ENCODE measurements at places on chromosomes 5 and 9. TPM values are rescaled to one million over a fixed set of nuclear protein-coding genes. Genes with fewer than 3 reads are reported as not detected.

The SHISAL2B gene
- polyA plus RNA-seq: not detected

The NUP188 gene
- 20.3 TPM for polyA plus RNA-seq

The TBC1D13 gene
- 22.5 TPM for polyA plus RNA-seq

GRCh38 chr5:6218116-6218515 lies 160.2 kb downstream of the MED10 start:
- DNase-seq: no peak

GRCh38 chr5:181171782-181172181 lies 24.4 kb downstream of the OR2V2 start:
- no peak for DNase-seq

GRCh38 chr5:39608024-39608423 lies 183.2 kb upstream of the DAB2 start:
- no peak for DNase-seq

GRCh38 chr5:4156889-4157288 lies 561.3 kb downstream of the IRX1 start:
- DNase-seq: no peak

DNA sequence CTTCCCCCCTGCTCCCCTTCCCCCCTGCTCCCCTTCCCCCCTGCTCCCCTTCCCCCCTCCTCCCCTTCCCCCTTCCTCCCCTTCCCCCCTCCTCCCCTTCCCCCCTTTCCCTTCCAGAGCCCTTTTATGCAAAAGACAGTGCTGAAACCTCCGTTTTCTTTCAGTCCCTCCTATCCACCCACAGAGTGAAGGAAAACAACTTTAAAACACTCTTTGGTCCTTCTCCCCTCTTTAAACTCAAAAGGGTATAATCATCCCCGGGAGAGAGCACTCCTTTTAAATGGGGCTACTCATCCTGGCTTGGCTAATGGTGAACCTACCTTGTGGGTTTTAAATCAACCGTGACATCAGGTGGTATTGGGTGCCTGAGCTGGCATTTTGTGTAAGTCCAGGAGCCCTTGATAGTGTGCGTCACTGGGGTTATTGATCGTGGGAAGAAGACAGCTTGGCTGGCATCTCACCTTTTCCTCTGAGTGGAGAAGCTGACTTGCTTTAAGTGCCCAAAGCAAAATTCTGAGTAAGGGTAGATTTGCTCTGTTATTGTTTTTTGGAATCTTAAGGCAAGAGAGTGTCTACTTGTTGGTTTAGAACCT lies 2.7 kb downstream of the LARP1 start:
- DNase-seq: no peak

DNA sequence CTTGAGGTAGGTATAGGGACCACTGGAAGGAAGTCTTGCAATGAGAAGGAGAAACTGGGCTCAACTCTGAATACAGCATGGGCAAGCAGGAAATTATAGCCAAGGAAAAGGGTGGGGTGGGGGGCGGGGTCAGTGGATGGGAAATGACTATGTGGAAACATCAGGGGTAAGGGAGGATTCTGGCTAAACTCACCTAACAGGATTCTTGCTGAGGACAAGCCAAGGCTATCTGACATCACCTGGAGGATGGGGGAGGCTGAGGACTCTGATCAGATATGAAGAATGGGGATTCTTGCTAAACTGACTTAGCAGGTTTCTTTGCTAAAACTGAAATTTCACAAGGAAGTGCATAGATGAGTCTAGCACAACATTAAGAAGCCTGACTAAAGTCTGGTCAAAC lies 40.8 kb downstream of the CTSL start:
- DNase-seq: peak; percentile 64

DNA sequence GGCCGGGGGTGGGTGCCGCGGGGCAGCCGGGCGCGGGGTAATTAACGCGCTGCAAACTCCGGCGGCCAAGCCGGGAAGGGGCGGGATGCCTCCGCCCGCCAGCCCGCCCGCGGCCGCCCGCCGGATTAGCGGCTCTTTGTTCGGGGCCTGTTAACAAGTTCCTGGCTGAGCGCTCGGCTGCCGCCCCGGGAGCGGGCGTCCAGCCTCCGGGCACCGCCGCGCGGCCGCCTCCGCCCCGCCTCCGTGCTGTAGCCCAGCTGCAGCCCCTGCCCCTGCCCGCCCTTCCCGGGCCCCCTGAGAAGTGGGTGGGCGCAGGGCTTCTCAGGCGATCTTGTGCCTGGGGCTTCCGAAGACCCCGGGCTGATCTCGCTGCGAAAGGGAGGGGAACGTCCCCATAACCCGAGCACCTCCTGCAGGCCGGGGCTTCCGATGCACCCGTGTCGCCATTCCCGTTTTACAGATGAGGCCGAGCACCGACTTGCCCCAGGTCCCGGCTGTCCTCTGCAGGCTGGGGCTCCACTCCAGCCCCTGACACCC lies 7.5 kb downstream of the UNC5A start:
- DNase-seq: no peak

- DNase-seq: no peak
These were observed 91.3 kb downstream of the COMMD10 start for GRCh38 chr5:116176121-116176520.

All from urinary bladder (tissue), 4 donors.